ENCODE measurements at places on chromosomes 7 and 10. TPM values are rescaled to one million over a fixed set of nuclear protein-coding genes. Genes with fewer than 3 reads are reported as not detected.

Gene HOXA6
- 0.28 TPM for total RNA-seq

Gene KCNIP2
- total RNA-seq: 2.0 TPM

Gene CALML3
- total RNA-seq: not detected

Gene ODAD2
- total RNA-seq: not detected

Gene BEND7
- total RNA-seq: 0.58 TPM

Gene RNF32
- total RNA-seq: 0.77 TPM

Gene LIPM
- not detected for total RNA-seq

Gene CPEB3
- total RNA-seq: 0.85 TPM

Gene GNAT3
- total RNA-seq: 0.28 TPM

Gene RBP4
- not detected for total RNA-seq

Gene PLAC9
- total RNA-seq: 12.8 TPM

Gene ANKRD7
- 0.19 TPM for total RNA-seq

Gene RTKN2
- 1.1 TPM for total RNA-seq

Gene ZNF467
- total RNA-seq: 0.77 TPM

Gene NACAD
- total RNA-seq: 0.38 TPM

Gene EPDR1
- 119 TPM for total RNA-seq

Gene CFAP69
- total RNA-seq: 1.2 TPM

Gene ACADSB
- 3.4 TPM for total RNA-seq

Gene DLX6
- total RNA-seq: not detected

Gene HOXA11
- total RNA-seq: under 0.01 TPM

Gene NET1
- 22.6 TPM for total RNA-seq

Gene CFAP46
- total RNA-seq: under 0.01 TPM

Gene NPC1L1
- total RNA-seq: under 0.01 TPM
